ENCODE measurements at places on chromosomes 1 and 21. TPM values are rescaled to one million over a fixed set of nuclear protein-coding genes. Genes with fewer than 3 reads are reported as not detected.

The NEXN gene
- total RNA-seq = 4.5 TPM

The CGN gene
- total RNA-seq = 1.7 TPM

The PCSK9 gene
- total RNA-seq = 75.0 TPM

The ANXA9 gene
- 1.5 TPM for total RNA-seq

The ZBTB8B gene
- 0.03 TPM for total RNA-seq

The TLCD4 gene
- total RNA-seq = 2.3 TPM

The PFDN2 gene
- total RNA-seq = 34.2 TPM

The UMODL1 gene
- not detected for total RNA-seq

The LMNA gene
- 608 TPM for total RNA-seq

The SLAMF7 gene
- total RNA-seq = 15.7 TPM

The FBXO28 gene
- 41.0 TPM for total RNA-seq

The CRYAA gene
- total RNA-seq = not detected

The KPRP gene
- total RNA-seq = not detected

The SLC1A7 gene
- not detected for total RNA-seq

The USH2A gene
- total RNA-seq = not detected

The GPR25 gene
- not detected for total RNA-seq

The HPCA gene
- total RNA-seq = not detected

The S100A3 gene
- 58.6 TPM for total RNA-seq

The NOS1AP gene
- total RNA-seq = 1.2 TPM

The REG4 gene
- total RNA-seq = not detected

The DIPK1A gene
- total RNA-seq = 7.7 TPM

The PRAMEF4 gene
- total RNA-seq = not detected

The SLC2A1 gene
- 738 TPM for total RNA-seq

The PAPPA2 gene
- 14.9 TPM for total RNA-seq

The PTAFR gene
- total RNA-seq = 5.6 TPM

The IFNLR1 gene
- 12.5 TPM for total RNA-seq

The B3GALT5 gene
- not detected for total RNA-seq

The RGS4 gene
- 0.33 TPM for total RNA-seq

The SCAMP3 gene
- 36.7 TPM for total RNA-seq

The RORC gene
- total RNA-seq = 0.13 TPM

The OR6N1 gene
- not detected for total RNA-seq

The ANGPTL7 gene
- total RNA-seq = 2.3 TPM

The MYOG gene
- total RNA-seq = not detected

The IL20 gene
- total RNA-seq = not detected

Data from mammary epithelial cell (primary cell).